SJCRH30 (cell line): ENCODE measurements at places on chromosomes 2 and 18.

- H3K27me3 ChIP-seq, result no peaks in the 10 kb centered on the region
- H3K4me3 ChIP-seq, result no peak overlapping the region
- H3K27ac ChIP-seq, result no peak overlapping the region
- no peaks in the 10 kb centered on the region for H3K4me1 ChIP-seq
- no peaks in the 10 kb centered on the region for H3K36me3 ChIP-seq
Observed at GRCh38 chr18:31040686-31041270, 1.8 kb downstream of the DSC3 start.

DNA sequence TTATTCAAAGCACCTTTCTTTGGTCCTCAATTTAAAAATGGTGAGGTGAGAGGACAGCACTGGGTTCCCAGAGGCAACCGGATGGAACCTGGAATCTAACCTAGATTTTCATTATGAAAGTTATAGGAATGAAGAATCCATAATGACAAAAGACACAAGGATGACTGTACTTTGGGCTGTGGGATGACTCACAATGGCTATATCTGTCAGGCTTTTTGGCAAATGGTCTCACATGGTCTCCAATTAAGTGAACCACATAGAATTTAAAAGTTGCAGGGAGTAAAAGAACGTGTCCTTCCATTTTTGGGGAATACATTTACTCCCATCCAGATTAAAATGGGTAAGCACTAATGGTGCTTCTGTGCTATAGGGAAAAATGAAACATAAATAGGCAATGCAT is 31.8 kb upstream of the LYPD1 start:
- no peak overlapping the region for H3K27ac ChIP-seq
- no peaks in the 10 kb centered on the region for H3K27me3 ChIP-seq
- no peaks in the 10 kb centered on the region for H3K4me1 ChIP-seq

GRCh38 chr2:161122772-161123530 is 37.3 kb upstream of the TANK start:
- peak; percentile 36 for DNase-seq
- H3K27me3 ChIP-seq, result no peaks in the 10 kb centered on the region
- H3K4me3 ChIP-seq, result no peak overlapping the region
- peak overlapping the region; percentile 55 for H3K27ac ChIP-seq

DNA sequence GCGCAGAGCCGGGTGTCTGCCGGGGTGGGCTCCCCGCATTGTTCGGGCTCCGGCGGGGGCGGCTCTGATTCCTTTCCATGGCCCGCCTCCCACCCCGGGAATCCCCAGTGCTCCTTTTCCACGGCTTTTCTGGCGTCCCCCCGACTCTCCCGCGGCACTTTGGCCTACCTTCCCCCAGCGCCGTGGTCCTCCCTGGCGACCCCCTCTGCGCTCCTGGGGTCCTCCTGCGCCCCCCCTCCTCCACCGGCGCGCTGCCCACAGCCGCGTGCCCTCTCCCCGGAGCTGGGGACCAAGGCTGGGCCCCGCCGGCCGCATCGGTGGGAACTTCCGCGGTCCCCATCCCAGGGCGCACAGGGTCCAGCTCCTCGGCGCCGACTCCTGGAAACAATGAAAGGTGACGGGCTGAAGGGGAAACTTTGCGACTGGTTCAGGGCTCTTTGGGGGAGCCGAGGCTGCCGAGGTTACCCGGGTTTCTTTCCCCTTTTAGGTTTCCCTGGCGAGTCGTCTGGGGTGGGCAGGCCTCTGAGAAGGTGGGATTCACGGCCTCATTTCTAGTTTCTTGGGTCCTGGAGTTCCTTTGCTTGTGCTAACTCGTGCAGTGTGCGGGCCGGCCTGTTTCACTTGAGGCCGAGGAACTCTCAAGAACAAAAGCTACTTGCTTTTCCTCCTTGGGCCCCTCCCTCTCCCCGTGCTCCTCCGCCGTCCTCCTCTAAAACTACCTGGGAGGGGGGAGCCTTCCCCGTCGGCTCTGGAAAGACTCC is 2.2 kb downstream of the TGIF1 start:
- H3K4me1 ChIP-seq, result peaks cover 16% of the 10 kb centered on the region
- peak overlapping the region; percentile 95 for H3K27ac ChIP-seq
- H3K27me3 ChIP-seq, result no peaks in the 10 kb centered on the region

DNA sequence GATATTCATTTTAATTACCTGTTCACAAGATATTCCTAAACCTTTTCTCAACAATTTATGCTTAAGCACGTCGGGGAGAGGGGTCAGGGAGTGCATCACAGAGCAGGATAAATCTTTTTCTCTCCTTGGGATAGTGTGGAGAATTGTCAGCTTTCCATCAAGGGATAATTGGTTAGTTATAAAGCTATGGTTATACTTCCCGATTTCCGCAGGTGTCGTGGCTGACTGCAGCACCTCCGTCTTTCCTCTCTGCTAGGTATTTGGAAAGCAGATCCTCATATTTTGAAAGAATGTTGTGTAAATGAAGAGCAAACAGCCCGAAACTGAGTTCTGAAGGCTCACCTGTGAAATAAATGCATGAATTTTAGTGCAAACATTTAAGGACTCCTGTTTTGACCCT is 778 bp downstream of the DYNC2LI1 start:
- H3K27ac ChIP-seq, result no peak overlapping the region
- no peak for DNase-seq
- H3K27me3 ChIP-seq, result no peaks in the 10 kb centered on the region
- no peaks in the 10 kb centered on the region for H3K36me3 ChIP-seq
- H3K4me1 ChIP-seq, result 0 out of 2 replicates have a peak, but pooled peaks cover 4% of the 10 kb centered on the region
- H3K4me3 ChIP-seq, result peak overlapping the region; percentile 62

- no peaks in the 10 kb centered on the region for H3K36me3 ChIP-seq
- peak overlapping the region; percentile 16 for H3K27ac ChIP-seq
- peaks cover 28% of the 10 kb centered on the region for H3K4me1 ChIP-seq
Observed at GRCh38 chr2:187617120-187617519, 62.9 kb upstream of the TFPI start.

- no peaks in the 10 kb centered on the region for H3K27me3 ChIP-seq
- H3K36me3 ChIP-seq, result no peaks in the 10 kb centered on the region; the same call in 1 of the 2 replicates
- DNase-seq, result no peak
- H3K4me1 ChIP-seq, result no peaks in the 10 kb centered on the region
- H3K4me3 ChIP-seq, result no peak overlapping the region
Observed at GRCh38 chr2:24058564-24059271, 9.2 kb downstream of the FKBP1B start.

DNA sequence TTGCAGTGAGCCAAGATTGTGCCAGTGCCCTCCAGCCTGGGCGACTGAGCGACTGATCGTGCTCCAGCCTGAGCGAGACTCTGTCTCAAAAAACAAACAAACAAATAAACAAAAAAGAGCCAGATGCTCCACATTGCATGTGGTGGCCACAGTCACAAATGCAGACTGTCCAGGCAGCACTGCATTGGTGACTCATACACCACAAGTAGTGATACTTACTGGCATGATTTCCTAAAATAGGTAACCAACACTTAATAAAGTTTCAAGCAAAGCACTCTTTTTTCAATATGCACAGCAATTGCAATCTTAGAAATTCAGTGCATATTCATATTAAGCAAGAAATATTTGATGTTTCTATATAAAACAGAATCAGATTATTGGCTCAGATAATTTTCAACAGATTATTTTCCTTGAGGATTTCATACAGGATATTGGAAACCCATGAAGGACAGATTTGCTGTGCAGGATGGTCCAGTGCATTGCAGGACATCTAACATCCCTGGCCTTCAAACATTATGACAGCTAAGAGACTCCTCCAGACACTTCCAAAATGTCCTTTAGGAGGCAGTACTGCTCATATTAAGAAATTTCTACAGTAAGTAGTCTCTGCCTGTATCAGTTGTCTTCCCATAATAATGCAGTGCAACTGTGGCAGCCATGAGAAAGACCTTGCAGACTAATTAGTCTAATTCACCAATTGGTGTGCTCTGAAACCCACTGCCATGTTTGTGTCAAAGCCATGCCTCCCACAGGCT is 10.5 kb upstream of the SLC1A4 start:
- peaks cover 8% of the 10 kb centered on the region for H3K4me1 ChIP-seq
- H3K36me3 ChIP-seq, result no peaks in the 10 kb centered on the region
- no peaks in the 10 kb centered on the region for H3K27me3 ChIP-seq
- no peak overlapping the region for H3K4me3 ChIP-seq
- no peak for DNase-seq
- H3K27ac ChIP-seq, result no peak overlapping the region

DNA sequence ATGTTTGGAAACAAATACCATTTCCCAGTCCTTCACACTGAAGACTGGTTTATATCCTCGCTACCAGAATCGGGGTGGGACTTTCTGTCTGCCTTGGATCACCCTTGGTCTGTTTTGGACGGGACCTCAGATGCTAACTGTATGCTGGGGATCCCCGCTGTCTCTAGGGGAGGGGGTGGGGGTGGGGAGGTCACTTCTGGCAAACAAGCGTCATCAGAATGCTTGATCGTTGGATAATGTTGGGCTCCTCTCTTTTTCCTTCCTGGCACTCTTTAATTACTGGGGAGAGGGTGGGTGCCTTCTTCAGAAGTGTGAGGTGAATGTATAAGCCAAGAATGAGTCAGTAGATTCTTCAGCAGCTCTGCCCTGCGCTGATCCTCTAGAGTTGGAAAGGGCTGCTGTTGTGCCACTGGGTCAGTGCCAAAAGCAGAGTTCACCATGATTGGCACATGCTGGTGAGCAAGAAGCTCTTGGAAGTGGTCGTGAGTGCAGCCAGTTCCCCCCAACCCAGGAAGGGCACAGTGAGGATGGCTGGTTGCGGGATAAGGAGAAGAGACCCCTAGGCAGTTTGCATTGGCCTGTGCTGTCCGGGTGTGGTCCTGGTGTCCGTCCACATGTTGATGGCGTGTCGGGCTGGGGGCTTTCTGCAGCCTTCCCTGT is 32.2 kb downstream of the DGKD start:
- DNase-seq, result no peak
- H3K27ac ChIP-seq, result no peak overlapping the region
- H3K4me3 ChIP-seq, result no peak overlapping the region
- H3K27me3 ChIP-seq, result no peaks in the 10 kb centered on the region
- peaks cover 21% of the 10 kb centered on the region for H3K4me1 ChIP-seq

GRCh38 chr2:184637781-184638180 is 39.5 kb downstream of the ZNF804A start:
- no peak for DNase-seq
- no peak overlapping the region for H3K27ac ChIP-seq
- no peaks in the 10 kb centered on the region for H3K4me1 ChIP-seq
- no peak overlapping the region for H3K4me3 ChIP-seq
- no peaks in the 10 kb centered on the region for H3K27me3 ChIP-seq

- H3K27me3 ChIP-seq, result no peaks in the 10 kb centered on the region
- H3K4me3 ChIP-seq, result no peak overlapping the region
- DNase-seq, result no peak
- H3K36me3 ChIP-seq, result no peaks in the 10 kb centered on the region
- H3K27ac ChIP-seq, result no peak overlapping the region
- H3K4me1 ChIP-seq, result peaks cover 6% of the 10 kb centered on the region; the same call in 1 of the 2 replicates
Observed at GRCh38 chr2:42954227-42954962, 162.0 kb upstream of the HAAO start.

DNA sequence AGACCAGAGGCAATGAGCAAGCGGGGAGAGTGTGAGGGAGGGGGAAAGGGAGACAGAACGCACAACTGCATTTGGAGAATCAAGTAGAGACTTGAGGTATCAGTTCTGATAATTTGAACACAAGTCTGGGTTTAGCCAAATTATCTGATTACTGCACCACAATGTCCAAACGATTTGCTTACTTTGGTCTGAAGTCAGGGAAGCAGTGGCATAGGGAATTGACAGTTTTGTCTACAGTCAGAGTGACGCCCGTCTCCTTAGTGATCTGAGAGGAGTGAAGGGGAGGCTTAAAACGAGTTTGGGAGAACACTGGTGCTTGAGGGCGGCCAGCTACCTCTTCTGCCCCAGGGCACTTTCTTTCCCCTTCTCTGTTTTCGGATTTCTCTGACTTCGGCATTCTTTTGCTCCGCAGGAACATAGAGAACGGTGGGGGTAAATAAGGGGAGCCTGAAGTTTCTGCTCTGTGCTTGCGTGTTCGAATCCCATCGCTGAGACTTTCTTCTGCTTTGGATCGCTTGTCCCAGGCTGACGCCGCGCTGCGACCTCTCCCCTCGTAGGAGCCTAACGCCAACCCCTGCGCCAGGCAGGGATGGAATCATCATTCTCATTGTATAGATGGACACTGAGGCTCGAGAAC is 2.9 kb upstream of the DLX2 start:
- H3K4me3 ChIP-seq, result no peak overlapping the region
- H3K27me3 ChIP-seq, result no peaks in the 10 kb centered on the region
- H3K36me3 ChIP-seq, result no peaks in the 10 kb centered on the region

DNA sequence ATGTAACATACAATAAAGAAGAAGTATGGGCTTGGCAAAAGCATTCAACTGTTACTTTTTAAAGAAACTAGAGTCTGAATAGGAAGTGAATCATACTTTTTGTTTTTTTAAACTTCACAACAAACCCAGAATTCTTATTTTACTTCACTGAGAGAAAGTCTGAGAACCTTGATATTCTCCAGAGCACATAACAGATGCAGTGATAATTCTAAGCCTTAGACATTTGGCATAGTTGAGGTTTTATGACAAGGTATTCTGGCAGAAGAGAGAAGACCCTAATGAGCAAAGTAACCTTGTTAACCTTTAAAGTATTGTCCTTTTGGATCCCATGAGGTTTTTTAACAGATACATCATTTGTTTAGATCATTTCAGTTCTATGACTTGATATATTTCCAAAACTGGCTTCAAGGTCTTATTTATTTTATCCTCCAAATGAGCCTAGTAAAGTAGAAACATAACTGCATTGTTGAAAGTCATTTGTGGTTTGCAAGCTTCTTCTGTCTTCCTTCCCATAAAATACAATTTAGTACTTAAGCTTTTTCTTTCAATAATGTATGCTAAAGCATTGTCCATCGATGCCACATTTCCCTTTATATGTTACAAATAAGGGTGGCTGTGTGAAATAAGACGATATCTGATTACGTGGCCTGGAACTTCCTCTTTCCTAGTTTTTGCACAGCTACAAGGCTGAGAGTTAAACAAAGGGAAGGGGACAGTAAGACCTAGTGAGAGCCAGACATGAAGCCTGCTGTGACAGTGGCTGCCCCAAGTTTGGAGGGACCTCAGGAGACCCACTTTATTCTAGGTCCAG is 86.1 kb upstream of the ITPRID2 start:
- no peak overlapping the region for H3K27ac ChIP-seq
- no peaks in the 10 kb centered on the region for H3K36me3 ChIP-seq
- H3K27me3 ChIP-seq, result no peaks in the 10 kb centered on the region
- no peak for DNase-seq
- H3K4me1 ChIP-seq, result peaks cover 4% of the 10 kb centered on the region; the same call in 1 of the 2 replicates

- no peaks in the 10 kb centered on the region for H3K36me3 ChIP-seq
- H3K27ac ChIP-seq, result no peak overlapping the region
- no peaks in the 10 kb centered on the region for H3K27me3 ChIP-seq
- no peaks in the 10 kb centered on the region for H3K4me1 ChIP-seq
Observed at GRCh38 chr18:42915299-42915698, 200.2 kb downstream of the RIT2 start.

DNA sequence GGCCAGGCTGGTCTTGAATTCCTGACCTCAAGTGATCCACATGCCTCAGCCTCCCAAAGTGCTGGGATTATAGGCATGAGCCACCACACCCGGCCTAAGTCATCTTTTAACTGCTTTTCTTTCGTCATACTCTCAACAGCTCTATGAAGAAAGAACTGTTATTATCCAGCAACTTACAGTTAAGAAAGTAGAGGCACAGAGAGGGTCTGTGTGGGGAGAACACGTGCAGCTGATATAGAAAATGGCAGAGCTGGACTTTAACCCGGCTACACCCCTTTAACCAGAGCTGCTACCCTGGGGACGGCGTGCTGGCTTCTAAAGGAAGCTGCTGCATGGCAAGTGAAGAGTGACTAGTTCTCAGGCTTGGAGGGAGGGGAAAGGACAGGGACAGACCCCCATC is 25.5 kb downstream of the IGFBP2 start:
- H3K27ac ChIP-seq, result no peak overlapping the region
- H3K27me3 ChIP-seq, result no peaks in the 10 kb centered on the region
- no peak overlapping the region for H3K4me3 ChIP-seq
- H3K36me3 ChIP-seq, result no peaks in the 10 kb centered on the region; the same call in 1 of the 2 replicates
- DNase-seq, result no peak

GRCh38 chr2:71379086-71379485 is 47.5 kb downstream of the ZNF638 start:
- H3K4me3 ChIP-seq, result no peak overlapping the region
- DNase-seq, result no peak
- H3K4me1 ChIP-seq, result peaks cover 17% of the 10 kb centered on the region
- peaks cover 82% of the 10 kb centered on the region for H3K36me3 ChIP-seq
- H3K27ac ChIP-seq, result no peak overlapping the region
